ENCODE measurements at places on chromosomes 2 and 18. TPM values are rescaled to one million over a fixed set of nuclear protein-coding genes. Genes with fewer than 3 reads are reported as not detected.

GAD1 gene
- 0.62 TPM for total RNA-seq

DSEL gene
- not detected for total RNA-seq

REG3G gene
- 0.51 TPM for total RNA-seq

DSC3 gene
- 1.8 TPM for total RNA-seq

POTEJ gene
- not detected for total RNA-seq

AKAIN1 gene
- total RNA-seq, result not detected

KCNK3 gene
- 0.13 TPM for total RNA-seq

ZNF236 gene
- 15.0 TPM for total RNA-seq

RNF138 gene
- total RNA-seq, result 52.7 TPM

COL3A1 gene
- total RNA-seq, result 0.74 TPM

DIPK1C gene
- total RNA-seq, result not detected

PDE11A gene
- not detected for total RNA-seq

NETO1 gene
- total RNA-seq, result not detected

KIF5C gene
- 0.37 TPM for total RNA-seq

TMX3 gene
- 37.0 TPM for total RNA-seq

GRCh38 chr2:85251070-85251616, 76.6 kb downstream of the TGOLN2 start:
- DNase-seq, result no peak

- no peak for DNase-seq
Observed at GRCh38 chr2:54429054-54429453, 27.1 kb upstream of the SPTBN1 start.

DNA sequence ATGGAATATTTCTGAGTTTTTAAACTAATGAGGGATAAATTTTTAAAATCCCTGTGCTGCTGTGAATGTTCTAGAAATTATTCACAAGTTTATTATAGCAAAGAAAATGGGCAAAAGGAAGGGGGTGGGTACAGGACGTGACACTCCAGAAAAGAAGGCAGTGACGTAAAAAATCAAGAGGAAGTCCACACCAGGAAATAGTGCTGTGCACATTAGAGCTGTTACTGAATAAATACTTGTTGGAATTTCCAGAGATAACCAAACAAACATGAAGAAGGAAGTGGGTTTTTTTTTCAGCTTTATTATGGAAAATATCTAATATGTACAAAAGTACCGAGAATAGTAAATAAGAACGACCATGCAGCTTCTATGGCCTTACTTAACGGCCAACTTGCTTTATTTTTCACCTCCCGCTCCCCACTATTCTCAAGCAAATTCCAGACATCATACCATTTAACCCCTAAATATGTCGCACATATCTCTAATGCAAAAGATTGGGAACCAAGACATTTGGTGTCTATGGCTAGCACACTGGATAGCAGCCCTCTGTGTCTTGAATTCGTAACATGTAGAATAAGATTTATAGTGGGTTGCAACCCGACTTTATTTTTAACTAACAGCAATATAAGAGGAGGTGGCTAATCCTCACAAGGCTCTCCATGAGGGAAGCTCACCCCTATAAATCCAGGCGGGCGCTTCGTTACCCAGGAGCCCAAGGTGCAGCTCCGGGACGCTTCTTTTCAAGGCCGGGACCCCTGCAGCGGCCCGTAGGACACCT, 580 bp upstream of the NDUFV2 start:
- no peak for DNase-seq

DNA sequence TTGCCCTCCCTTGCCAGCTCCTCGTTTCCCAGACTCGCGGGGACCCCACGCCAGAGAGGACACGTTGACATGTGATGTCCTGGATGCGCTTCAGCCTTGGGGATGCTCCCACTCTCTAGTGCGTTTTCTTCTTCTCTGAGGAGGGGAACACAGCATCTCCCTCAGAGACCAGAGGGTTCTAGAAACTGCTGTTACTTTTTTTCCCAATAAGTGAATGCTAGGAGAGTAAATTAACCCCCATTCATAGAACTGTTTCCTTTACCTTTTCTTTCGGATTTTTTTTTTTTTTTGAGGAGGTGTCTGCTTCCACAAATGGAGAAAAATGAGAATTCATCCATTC, 370 bp upstream of the EFEMP1 start:
- DNase-seq, result no peak

- DNase-seq, result no peak
Observed at GRCh38 chr18:30908381-30908780, 134.2 kb downstream of the DSC3 start.

GRCh38 chr2:72136933-72137497, 10.6 kb downstream of the CYP26B1 start:
- DNase-seq, result no peak

- no peak for DNase-seq
Observed at GRCh38 chr2:121890041-121890440, 134.6 kb downstream of the TSN start.

DNA sequence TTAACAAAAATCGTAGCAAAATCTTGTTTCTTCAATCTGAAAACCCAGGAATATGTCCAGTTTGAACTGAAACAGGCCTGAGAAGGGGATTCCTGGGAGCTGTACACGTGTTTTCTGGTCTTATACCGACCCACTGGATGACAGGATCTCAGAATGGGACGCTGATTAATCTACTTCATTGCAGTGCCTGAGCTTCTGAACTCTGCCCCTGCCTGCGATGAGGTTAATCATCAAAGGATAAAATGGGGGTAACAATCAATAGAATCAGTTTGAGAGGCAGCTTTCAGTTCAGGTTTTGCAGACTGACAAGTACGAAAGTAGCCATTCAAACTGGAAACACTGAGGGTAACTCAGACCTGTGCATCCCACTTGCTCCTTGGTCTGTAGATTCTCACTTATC, 273.9 kb upstream of the REV1 start:
- DNase-seq, result no peak

DNA sequence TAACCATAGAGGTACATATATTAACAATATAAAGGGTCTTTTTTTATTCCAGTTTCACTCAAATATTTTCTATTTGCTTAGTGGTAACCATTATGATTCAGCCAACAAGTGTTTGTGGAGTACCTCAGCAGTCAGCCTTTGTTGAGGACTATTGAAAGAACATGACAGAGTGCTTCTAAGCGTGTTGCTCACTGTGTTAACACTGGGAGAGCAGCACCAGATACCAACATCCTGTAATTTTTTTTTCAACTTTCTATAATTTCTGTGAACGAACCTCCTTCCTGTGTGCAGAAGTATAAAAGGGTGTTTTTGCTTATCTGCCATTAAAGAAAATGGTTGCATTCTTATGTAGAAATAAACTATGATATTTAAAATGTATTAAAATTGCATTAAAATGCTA, 239.0 kb downstream of the PHLPP1 start:
- no peak for DNase-seq

DNA sequence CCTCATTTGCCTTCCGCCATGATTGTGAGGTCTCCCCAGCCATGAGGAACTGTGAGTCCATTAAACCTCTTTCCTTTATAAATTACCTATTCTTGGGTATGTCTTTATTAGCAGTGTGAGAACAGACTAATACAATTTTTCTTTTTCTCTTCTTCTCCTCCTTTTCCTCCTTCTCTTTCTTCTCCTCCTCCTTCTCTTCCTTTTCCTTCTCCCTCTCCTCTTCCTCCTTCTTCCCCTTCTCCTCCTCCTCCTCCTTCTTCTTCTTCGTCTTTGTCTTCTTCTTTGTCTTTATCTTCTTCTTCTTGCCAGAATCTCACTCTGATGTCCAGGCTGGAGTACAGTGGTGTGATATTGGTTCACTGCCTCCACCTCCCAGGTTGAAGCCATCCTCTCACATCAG, 20.2 kb downstream of the SKA1 start:
- no peak for DNase-seq

DNA sequence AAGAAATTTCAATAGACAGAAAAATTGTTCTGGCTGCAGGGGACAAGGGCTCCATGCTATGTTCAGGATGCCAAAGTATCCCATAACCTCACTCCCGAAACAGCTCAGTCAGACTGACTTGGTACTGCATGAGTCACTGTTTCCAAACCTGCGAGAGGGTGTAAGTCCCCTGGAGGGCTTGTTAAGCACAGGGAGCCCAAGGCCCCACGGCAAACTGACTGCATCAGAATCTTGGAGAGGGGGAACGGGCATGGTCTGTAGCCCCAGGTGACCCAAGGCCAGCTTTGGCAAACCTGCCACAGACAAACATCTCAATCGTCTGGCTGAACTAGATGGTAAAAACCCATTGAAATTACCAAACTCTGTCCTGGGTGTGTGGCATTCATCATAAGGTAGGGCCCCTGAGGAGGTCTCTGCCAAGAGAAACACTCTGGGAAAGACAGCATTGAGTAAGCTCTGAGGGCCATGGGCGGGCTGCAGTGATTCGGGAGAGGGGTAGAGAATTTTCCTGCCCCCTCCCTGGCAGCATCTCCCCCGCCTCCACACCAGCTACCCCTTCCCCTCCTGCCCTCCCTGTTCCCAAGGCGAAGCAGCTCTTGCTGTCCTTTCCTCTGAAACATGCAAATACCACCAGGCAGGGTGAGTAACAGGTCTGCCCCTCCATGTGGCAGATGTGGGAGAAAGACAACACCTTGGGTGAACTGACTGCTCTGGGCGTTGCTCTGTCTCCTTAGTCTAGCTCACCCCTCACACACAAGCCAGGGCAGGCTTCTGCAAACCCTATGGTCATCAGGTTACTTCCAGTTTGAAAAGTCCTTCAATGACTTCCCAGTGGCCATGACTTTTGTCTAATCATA, 274.7 kb upstream of the SIX2 start:
- no peak for DNase-seq

- no peak for DNase-seq
Observed at GRCh38 chr2:173355866-173356508, 1.3 kb downstream of the CDCA7 start.

DNA sequence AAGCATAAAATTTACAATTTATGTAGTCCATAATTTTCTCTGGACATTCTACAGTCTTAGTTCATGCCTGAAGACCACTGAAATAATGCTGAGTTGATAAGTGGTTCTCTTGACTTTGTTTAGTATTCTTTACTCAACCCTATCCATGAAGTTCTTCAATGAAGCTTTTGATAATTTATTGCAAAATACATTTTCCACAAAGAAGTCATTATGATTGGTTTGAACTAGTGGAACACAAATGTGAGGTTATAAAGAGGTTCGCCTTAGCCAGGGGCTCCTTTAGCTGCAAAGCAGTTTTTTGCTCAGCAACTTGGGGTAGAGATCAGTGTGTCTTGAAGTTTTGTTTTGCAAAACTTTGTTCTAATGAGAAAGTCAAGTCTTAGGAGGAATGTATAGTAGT, 5.9 kb downstream of the BCL2L11 start:
- DNase-seq, result no peak

DNA sequence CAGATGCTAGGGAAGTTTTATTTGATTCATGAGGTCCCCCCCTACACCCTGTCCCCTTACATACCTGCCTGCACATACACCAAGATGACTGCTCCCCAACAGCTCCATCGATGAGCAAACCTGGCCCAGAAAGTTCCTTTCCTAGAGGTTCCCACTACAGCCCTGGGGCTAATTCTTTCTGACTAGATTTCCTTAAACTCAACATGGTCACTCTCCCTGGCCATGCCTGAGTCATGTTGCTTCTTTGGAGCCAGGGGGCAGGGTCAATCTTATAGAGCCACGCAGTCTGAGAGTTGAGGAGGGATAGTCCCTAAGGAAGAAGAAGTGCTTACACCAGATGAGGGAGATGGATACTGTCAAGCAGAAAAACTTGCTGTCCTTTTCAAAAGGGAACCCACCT, 67.7 kb upstream of the GLI2 start:
- DNase-seq, result no peak

DNA sequence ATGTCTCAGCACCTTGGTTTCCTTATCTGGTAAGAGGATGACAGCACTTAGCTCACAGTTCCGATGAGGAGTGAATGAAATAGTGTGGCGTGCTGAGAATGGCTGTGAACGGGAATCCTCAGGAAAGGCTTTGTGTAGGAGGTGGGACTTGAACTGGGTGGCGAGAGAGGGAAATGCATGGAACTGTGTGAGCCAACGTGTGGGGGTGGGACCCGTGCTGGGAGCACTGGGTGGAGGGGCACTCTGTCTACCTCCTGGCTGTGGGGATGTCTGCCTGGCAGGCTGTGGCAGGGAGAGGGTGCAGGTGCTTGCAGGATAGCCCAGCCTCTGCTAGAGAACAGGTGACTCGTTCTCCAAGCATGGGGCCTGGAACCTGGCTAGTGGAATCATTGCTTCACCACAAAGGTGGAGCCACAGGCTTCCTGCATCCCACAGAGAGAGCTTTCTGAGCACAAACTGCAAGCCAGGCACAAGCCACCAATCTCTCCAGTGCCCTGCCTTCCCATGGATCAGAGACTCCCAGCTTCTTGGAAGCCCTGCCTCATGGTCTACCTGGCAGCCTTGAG, 145.2 kb downstream of the CELF4 start:
- no peak for DNase-seq

DNA sequence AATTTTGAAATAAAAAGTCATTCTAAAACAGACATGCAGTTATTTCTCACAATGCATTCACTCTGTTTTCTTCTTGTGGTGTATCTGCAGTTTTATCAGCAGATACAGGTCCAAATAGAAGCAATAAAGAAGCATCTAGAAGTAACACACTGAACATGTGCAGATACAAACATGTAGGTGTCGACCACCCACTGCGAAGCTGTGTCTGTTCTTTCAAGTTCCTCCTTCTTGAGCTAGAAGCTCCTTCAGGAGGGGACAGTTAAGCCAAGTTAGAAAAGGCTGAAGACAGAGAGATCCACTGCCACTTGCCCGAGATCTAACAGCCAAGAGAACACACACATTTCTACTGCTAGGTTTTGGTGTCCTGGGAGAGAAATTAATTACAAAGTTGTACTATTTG, 30.1 kb downstream of the WDFY1 start:
- DNase-seq, result no peak

DNA sequence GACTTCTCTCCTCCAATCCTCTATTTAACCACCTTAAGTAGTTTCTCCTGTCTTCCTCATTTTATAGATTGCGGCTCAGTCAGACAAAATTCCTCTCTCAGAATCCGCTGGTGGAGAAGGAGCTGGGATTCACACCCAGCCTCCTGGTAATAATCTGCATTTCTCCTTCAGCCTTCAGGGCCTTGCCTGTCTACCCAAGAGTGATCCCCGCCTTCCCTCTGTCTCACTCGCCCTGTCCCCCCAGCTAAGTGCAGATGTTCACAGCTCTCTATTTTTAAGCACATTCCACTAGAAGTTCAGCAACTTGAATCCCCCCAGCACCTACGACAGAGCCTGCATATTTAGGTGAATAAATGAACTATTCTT, 212.5 kb upstream of the HAAO start:
- no peak for DNase-seq

DNA sequence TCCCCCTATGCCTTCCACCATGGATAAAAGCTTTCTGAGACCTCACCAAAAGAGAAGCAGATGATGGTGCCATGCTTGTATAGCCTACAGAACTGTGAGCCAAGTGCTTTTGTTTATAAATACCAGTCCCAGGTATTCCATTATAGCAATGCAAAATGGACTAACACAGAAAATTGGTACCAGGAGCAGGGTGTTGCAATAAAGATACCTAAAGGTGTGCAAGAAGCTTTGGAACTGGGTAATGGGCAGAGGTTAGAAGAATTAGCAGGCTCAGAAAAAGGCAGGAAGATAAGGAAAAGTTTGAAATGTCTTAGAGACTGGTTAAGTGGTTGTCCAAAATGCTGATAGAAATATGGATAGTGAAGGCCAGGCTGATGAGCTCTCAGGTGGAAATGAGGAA, 16.3 kb upstream of the SCYGR2 start:
- DNase-seq, result no peak

- DNase-seq, result no peak
Observed at GRCh38 chr18:72675394-72675793, 131.3 kb upstream of the CBLN2 start.

- DNase-seq, result no peak
Observed at GRCh38 chr2:44005846-44006245, 10.1 kb upstream of the LRPPRC start.

All from GM12878 (cell line).